Stimulated activated CD4-positive, alpha-beta T cell treated with anti-CD3 and anti-CD28 coated beads, Interleukin-4, amount 100 ng/mL, for 4 hours (primary cell): ENCODE measurements at places on chromosomes 6 and 20.

- no peak for DNase-seq
Observed at GRCh38 chr6:14476793-14477531, 359.4 kb downstream of the CD83 start.

GRCh38 chr20:38875175-38875993, 50.8 kb upstream of the FAM83D start:
- DNase-seq, result peak; percentile 37

- no peak for DNase-seq
Observed at GRCh38 chr6:25403150-25403549, 124.0 kb downstream of the CARMIL1 start.

DNA sequence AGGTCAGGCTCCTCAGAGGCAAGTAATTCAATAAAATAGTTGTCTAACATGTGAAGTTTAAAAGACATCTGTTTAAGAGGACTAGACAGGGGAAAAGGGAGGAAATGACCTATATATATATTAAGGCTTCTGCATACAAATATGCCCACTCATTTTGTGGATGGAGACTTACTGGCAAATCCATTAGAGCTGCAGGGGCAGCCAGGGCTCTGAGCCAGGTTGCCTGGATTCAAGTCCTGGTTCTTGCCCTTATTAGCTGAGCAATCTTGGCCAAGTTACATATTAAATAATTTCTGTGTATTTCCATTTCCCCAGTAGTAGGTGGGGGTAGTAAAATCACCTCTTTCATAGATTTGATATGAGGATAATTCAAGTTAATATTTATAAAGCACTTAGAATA, 287.0 kb upstream of the RIMS1 start:
- DNase-seq, result no peak

DNA sequence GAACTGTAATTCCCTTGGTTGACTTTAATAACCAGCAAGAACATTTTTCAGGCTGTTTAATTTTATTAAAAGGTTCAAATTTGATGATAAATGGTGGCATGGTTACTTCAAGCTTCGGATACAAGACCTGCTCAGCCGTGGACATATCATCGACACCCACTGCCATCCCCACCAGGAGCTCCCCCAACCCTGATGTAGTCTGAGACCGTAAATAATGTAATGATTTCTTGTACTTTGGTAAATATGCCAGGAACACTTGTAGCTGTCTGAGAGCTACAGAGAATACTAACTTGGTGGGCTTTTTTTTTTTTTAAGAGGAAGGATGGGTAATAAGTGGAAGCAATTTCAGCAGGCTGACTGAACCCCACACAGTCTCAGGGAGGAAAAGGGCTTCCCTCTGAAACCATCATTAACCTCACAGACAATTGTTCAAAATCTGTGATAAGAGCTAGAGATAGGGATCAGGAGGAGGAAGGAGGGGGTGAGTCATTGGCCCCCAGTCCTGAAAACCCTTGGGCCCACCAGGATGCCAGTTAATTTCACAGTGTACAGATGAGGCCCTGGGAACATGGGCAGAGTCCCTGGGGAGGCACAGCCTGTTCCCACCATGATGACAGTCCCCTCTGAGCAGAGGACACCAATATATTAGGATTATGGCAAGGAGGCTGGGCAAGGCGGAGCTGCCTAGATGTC, 56.0 kb downstream of the APCDD1L start:
- no peak for DNase-seq

- DNase-seq, result peak; percentile 41
Observed at GRCh38 chr6:137341681-137342195, 122.6 kb upstream of the IFNGR1 start.

DNA sequence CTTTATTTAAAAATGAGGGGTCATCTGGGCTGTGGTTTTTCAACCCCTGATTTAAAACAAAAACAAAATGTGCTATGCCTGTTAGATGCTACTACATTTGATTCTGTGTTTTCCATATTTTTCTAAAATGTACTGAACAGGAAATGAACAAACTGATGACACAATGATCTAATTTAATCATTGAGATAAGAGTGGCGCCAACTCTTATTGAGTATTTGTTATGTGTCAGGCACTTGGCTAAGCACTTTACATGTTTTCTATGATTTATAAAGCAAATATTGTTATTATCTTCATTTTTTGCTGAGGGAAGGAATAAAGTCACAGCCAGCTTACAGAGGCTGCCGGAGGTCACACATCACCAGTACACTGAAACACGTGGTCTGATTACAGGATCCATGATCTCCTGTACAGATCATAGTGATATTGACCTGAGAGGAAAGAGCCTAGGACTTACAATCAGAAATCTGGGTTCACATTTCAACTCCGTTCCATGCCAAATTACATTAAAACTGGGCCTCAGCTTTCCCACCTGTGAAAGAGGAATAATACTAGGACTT, 166.7 kb downstream of the ESR1 start:
- DNase-seq, result no peak

DNA sequence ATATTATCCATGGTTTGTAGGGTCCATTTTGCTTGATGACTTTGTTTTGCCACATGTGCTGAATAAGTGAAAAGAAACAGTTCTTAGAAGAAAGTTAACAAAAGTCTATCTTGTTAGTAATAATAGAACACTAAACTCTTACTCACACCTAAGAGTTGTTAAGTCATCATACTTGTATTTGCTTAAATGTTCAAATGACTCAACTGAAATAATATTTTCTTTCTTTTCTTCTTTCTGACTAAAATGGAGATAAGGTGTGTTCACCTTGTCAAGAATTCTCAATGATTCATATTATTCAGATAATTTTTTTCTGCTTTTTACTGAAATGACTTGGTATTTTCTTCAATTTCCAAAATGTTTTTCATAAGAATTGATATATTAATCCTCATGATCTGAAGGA, 327.2 kb downstream of the HTR1B start:
- DNase-seq, result no peak

DNA sequence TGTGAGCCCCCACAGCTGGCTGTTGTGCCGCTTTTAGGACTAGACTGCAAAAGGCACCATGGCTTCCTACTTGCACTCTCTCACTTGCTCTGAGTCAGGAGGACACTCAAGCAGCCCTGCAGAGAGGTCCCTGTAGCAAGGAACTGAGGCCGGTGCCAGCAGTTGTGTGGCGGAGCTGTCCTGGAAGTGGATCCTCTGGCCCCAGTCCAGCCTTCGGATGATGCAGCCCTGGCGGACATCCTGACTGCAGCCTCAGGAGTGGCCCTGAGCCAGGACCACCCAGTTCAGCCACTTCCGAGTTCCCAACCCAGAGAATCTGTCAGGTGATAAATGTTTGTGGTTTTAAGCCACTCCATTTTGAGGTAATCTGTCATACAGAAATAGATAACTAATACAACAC, 17.5 kb downstream of the CTCFL start:
- DNase-seq, result no peak

- DNase-seq, result no peak
Observed at GRCh38 chr6:159806021-159806458, 6.0 kb downstream of the PNLDC1 start.

DNA sequence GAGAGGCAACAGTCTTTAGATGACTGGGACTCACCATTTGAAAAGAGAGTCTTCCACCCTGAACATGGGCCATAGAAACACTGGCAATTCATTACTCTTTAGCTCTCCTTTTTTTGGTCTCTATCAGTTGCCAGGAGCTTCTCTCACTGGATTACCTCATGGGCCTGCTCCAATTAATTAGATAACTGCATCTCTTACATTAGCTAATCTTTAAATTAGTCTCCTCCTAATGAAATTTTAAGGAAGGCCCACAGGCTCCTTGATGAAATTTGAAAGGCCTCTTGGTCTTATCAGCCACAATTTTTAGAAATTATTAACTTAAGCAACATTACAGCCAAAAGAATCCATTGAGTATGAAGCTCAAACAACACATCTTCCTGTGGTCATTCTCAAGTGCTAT, 184.4 kb downstream of the UNC5CL start:
- DNase-seq, result no peak

GRCh38 chr20:10553326-10553984, 118.3 kb downstream of the SLX4IP start:
- peak; percentile 5 for DNase-seq

DNA sequence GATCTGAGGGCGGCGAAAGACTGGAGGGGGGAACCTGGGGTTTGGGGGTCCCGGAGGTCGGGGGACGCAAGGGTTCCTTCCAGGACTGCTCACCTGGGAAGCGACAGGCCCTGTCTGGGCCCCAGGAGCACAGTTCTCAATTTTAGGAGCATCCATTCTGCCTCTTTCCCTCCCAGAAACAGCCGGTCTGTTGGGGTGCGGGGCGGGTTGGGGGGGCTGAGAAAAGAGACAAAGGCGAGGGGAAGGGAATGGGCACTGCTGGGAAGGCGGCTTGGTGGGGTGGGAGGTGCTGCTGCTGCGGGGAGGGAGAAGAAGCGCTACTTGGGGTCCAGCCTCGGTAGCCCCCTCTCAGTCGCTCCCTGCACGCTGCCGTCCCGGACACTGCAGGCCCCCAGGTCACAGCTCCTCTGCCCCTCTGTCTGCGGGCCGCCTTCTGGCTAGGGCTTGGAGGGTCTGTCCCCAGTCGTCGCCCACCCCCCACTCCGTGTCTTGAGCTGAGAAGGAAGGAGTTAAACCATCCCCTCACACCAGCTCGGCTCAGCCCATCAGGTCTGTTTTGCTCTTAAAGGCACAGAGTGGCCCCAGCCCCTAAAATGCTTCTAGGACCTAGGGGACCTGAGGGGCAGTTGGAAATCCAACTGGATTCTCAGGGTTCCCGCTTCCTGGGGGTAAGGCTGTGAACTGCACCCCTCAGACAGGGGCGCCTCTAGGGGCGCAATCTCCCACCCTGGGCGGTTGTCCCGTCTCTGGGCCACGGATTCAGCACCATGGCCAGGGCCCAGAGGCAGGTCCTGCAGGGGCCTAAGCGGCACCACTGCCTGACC, 690 bp downstream of the GDAP1L1 start:
- no peak for DNase-seq

DNA sequence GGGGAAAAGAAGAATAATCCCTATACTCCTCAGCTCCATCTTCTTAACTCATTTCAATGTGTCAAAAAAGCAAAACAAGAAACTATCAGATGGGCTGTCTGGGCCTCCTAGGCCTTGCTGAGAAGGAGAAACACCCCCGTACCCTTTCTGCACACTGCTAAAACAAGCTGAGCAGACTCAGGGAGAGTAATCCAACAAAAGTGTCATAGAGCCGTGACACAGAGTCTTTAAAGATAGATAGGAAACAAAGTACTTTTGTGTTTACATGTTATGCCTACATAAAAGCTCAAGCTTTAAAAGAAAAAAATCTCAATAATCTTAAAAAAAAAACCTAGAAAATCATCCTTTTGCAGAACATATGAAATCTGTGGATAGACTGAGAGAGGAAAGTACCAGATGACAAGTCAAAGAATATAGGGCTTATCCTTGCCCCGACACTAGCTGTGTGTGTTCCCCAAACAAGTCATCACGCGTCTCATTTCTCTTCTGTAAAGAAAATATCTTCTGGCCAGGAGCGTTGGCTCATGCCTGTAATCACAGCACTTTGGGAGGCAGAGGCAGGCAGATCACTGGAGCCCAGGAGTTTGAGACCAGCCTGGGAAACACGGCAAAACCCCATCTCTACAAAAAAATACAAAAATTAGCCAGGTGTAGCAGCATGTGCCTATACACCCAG, 81.3 kb downstream of the MAP3K5 start:
- no peak for DNase-seq

DNA sequence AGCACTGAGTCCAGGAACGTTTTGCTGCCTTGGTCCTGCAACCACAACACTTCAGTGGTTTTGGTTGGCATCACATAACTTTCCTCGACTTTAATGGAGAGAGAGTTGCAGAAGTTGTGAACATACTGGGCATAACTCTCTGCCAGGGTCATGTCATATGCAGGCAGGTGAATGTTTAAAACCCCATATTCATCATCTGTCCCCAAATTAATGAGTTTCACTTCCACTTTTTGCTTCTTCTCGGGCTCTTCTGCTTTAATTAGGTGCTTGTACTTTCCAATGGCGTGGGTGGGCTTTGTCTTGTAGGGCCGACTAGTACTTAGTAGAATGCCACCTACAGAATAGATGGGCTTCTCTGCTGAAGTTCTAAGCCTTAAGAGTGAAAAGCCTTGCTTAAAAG, 45.2 kb upstream of the TFAP2A start:
- DNase-seq, result no peak

DNA sequence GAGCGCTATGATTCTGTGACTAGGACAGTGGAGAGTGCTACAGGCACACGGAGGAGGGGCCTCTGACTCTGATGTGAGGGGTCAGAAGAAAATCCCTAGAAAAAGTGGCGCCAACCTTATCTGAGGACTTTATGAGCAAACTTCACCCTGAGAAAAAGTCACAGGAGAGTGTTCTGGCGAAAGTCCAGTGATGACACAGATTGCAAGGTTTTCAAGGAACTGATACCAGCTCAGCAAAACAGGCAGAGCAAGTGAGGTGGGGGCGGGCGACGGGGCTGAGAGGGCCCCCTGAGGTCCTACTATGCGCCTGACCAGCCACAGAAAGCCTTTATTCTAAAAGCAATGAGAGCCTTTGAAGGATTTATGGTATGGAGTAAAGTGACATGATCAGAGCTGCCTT, 73.3 kb downstream of the SLC22A23 start:
- no peak for DNase-seq

DNA sequence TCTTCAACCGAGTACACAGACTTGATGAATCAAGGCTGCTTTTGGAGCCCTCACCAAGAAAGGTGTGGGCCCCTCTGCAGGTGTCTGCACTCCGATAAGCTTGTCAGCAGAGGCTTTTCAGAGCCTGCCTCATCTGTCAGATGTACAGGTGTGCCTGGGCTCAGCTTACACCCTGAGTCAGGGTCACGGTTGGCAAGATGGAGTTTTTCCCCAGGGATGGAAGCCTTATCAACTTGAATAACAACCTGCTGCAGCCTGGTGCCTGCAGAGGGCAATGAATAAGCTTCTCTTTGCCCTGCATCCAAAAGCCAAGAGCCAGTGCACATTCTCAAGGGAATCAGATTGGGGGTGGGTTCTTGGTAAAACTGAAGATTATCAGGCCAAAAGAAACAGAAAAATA, 427.1 kb downstream of the CD83 start:
- DNase-seq, result no peak
